Progenitor cell of endocrine pancreas (in vitro differentiated cells): ENCODE measurements at places on chromosomes 4 and X.

DNA sequence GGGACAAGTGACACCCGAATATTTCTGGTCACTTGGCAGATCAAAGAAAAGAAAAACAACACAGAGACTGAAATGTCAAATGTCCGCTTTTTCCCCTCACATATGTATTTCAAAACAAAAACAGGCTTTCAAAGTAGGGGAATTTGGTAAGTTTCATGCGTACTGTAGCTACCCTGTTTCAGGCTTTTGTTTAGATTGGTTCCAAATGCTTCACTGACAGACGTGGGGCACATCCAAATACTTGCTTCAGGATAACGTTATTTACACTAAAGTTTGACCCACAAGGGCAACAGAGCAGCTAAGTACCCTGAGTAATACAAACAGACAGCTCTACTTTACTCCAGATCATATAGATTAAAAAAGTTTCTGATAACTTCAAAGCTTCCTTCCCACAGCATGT lies 804.5 kb upstream of the POU3F4 start:
- no peak for DNase-seq

GRCh38 chr4:126958482-126958881 lies 674.3 kb upstream of the INTU start:
- no peak for DNase-seq

DNA sequence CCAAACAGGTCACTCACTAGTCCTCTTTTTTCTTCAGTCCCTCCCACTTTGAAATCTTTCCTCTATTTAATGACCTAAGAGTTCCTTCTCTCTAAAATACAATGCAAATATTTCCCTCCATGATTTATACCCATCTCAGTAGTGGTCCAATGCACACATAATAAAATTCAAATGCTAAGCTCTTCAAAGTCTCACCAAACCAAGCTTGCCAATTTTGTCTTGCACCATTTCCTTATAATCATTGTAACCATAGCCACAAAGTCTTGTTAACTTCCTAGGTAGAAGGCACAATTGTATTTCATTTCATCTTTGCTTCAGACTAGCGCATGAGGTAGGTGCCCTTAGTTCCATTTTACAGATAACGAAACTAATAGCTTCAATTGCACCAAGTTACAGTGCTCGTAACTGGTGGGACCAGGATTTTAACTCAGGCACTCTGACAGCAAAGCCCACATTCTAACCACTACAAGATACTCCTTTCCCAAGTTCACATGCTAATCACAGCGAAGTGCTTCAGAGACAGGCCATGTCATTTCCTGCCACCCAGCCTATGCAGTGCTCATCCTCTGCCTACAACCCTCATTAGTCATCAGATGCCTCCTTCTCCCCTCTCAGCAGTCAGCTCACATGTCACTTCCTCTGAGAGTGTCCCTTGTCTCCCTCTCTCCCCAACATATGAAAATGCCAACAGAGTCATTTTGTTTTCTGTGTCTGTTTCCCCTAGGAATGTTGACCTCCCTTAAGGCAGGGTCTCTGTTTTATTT lies 66.9 kb upstream of the PPARGC1A start:
- no peak for DNase-seq

DNA sequence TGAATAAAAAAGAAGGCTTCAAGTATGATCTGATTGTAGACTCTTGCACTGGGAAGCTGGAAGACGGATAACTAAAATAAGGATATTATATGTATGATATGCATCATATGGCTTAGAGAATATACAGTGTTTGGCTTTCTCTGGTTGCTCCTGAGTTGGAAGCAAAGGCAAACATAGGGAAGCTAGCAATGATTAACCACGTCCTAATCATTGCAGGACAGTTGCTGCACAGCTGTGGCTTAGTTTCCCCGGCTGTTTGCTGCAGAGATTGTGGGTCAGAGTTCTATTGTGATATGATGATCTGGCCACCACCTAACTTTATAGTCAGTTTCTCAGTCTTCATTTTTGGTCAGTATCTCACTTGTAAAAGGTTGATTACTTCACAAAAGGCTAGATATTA lies 36.3 kb upstream of the PARM1 start:
- DNase-seq: no peak

- no peak for DNase-seq
Observed at GRCh38 chr4:105815701-105816100, 79.6 kb upstream of the NPNT start.

DNA sequence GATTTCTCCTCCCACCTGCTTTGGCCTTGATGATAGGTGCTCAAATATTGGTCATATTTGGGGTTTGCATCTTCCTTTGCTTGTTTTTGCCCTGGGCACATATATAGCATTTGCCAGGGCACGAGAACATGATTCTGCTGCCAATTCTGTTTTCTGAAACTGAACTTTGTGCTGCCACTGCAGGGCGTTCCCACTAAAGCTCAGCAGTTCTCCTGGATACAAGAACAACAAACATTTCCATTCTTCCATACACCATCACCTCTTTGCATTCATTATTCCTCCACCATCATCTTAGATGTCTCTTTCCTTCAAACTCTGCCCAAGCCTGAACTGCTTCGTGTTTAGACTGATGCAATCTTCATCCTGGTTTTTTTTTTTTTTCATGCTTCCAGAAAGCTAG lies 36.3 kb upstream of the GATB start:
- no peak for DNase-seq

GRCh38 chr4:102338405-102338804 lies 6.9 kb downstream of the SLC39A8 start:
- DNase-seq: no peak

- DNase-seq: no peak
Observed at GRCh38 chr4:55973650-55974049, 24.9 kb downstream of the CEP135 start.

- no peak for DNase-seq
Observed at GRCh38 chr4:72169861-72170260, 138.1 kb downstream of the NPFFR2 start.

DNA sequence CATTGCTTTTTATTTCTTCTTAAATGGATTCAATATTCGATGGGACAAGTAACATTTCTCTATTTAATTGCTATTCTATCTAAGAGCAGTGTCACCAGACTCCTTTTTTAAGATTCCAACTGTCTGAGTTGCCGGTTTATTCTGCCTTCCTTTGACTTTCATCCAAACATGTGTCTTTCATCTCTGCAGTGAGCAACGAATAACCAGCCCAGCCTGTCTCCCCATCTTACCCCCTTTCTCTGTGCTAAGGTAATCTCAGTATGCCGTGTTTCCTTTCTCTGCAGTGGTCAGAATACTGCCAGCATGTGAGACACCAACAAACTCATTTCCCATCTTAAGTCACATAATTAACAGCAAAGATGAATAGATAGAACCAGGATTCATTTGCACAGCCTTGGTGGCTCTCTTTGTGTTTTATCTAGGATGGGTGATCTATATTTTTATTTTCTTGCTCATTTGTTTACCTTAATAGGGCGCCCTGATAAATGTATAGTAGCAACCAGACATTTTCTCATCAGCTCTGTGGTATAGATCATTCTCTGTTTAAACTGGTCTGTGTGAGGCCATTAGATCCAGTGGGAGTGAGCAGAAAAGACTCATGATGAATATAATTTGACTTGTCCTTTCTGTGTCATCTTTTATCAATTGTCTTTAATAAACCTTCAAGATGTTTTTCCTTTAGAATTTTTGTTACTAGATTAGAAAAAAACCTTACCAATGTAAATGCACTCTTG lies 394.8 kb upstream of the IGFBP7 start:
- no peak for DNase-seq

GRCh38 chr4:162499478-162499877 lies 335.7 kb upstream of the FSTL5 start:
- DNase-seq: no peak

GRCh38 chr4:186329372-186329771 lies 63.4 kb downstream of the F11 start:
- DNase-seq: no peak

DNA sequence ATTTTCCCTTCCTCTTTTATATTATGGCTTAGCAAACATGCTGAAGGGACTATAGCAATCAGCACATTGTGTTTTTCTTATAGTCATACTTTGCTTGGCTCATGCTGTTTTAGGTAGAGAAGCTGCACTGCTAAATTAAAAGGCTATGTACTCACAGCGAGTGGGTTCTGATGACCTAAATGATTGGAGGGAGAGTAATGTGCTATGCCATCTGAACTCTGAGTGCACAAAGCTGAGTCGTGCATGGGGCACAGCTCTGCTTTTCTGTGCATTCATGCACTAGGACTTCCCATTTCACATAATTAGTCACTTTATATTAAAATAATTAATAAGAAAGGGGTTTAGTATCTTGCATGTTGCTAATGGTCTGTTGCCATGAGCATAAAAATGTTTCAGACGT lies 132.7 kb upstream of the ADGRL3 start:
- no peak for DNase-seq

GRCh38 chr4:16897991-16898827 lies at the start of gene LDB2:
LDB2 (minus strand) TSS chr4:16898645.
- DNase-seq: no peak

DNA sequence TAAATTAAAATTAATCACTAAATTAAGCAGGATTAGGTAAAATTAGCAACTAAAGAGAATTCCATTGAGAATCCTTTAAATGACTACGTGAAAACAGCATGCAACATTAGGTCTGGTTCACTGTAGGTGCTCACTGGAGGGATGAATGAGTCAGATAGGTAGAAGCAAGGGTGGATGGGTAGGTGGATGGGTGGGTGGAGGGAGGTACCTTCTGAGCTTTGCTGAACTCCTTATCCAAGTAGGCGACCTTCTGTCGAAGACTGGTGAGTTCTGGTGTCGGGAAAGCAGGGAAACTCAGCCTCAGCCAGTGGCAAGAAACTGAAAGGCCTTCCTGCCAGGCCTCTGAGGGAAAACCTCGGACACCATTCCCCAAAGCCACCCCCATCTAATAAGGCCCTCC lies 3.0 kb downstream of the GRIPAP1 start:
- DNase-seq: no peak

GRCh38 chr4:41303372-41304118 lies 46.8 kb downstream of the UCHL1 start:
- no peak for DNase-seq

DNA sequence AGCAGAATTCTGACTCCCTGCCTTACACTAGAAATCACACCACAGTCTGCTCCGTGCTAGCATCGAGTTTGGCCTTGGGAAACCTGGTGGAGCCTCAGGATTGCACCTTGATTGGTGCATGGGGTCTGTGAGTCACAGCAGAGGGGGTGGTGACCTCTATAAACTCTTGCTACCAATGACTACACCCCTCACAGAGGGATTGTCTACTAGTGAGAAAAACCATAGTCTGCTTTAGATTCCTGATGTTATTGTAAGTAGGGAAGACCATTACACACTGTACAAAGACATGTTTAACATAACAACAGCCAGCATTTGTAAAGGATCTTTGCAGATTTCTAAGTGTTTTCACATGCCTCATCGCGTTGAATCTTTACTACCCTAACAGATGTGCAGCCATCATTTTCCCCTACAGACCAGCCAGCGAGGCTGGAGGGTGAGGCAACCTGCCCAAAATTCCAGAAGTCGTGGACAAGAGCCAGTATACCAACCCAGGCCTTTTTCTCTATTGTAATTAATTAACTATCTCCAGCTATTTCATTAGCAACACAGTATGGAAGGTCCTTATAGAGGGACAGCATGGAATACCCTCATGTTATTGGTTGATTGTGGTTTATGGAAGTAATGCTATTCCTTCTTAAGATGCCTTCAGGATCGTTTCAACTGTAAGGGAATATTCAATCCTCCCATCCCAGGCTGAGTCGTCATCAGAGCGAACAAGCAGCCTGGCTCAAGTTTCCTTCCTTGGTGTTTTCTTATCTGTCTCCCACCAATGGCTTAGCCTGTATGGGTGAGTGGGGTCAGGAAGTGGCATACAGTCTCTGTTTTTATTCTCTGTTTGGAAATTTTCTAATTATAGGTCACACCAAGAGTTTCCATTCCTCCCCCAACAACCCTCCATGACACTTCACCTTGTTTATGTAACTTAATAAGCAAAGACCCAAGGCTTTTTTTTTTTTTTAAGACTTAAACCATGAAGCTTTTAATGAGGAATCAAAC lies 55.9 kb upstream of the KDR start:
- DNase-seq: no peak

- DNase-seq: no peak
Observed at GRCh38 chrX:100277231-100277630, 132.8 kb downstream of the PCDH19 start.

GRCh38 chrX:133250184-133251100 lies 32.3 kb upstream of the TFDP3 start:
- DNase-seq: no peak

DNA sequence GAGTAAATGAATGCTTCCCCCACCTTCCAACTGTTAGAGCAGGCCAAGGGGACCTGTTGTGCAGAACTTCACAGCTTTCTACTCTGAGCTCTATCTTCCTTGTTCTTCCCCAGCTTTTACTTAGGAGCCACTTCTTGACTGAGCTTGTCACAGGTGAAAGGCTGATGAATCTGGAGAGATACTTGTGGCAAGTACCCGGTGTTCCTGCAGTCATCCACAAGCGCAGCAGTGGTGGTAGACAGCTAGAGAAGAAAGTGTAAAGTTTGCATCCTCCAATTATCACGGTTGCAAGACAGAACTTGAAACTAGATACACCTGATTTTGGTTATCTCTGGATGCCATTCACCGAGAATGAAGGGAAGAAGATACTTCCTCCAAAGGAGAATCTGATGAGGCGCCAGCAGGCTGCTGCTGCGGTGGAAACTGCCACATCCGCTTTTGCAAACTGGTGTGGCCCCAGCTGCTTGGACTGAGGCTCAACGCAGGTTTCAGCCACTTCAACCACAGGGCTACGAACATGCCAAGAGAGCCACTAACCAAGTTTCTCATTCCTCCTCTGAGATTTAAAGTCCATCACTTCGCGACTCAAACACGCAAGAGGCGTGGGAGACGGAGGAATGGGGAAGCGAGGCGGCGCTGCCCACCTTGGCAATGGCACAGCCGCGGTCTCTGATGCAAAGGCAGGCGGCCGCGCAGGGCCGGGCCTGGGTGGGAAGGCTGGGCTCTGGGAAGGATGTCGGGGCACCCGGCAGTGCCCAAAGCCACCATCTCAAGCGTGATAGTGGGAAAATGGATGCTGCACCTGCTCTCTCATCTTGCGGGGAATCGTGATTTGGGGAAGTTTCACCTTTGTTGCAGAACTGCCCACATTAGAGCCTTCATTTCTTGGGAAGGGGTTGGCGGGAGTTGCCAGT lies 1.3 kb upstream of the FHIP1A start:
- DNase-seq: peak; percentile 9

DNA sequence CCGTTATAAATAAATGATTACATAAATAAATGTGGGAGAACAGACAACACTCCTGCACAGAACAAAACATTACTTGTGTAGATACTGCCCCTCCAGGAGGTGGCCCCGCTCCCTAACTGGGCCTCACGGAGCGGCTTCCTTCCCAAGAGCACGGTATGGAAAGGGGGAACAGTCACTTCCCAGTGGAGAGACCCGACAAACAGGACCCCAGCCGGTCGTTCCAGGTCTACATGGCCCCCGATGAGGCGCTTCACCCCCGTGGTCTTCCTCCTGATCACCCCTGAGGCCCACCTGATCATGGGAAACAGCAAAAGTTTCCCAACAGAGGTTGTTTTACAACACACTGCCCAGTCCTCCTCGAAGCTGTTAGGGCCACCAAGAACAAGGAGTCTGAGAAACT lies 6.6 kb upstream of the SLC6A8 start:
- no peak for DNase-seq
